Hematopoietic multipotent progenitor cell treated with erythropoietin and hydrocortisone succinate and interleukin-3 and kit ligand, for 6 days (in vitro differentiated cells): ENCODE measurements at places on chromosomes 1 and 21.

DNA sequence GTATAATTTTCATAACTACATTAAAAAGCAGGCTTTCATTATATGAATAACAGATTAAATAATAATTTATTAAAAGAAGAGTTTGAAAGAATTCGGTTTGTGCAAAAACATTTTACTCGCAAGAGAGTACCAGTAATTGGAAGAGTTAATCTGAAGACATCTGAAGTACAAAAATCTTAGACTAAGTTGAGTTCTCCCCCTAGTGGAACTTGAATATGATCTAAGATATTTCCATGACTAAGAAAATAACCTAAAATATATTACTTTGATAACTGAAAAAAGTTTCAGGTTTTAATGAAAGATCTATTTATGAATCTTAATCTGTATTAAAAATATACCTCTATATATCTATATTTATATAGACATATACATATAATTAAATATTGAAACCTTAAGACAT, 112.5 kb upstream of the GFI1 start:
- DNase-seq, result peak; percentile 79

DNA sequence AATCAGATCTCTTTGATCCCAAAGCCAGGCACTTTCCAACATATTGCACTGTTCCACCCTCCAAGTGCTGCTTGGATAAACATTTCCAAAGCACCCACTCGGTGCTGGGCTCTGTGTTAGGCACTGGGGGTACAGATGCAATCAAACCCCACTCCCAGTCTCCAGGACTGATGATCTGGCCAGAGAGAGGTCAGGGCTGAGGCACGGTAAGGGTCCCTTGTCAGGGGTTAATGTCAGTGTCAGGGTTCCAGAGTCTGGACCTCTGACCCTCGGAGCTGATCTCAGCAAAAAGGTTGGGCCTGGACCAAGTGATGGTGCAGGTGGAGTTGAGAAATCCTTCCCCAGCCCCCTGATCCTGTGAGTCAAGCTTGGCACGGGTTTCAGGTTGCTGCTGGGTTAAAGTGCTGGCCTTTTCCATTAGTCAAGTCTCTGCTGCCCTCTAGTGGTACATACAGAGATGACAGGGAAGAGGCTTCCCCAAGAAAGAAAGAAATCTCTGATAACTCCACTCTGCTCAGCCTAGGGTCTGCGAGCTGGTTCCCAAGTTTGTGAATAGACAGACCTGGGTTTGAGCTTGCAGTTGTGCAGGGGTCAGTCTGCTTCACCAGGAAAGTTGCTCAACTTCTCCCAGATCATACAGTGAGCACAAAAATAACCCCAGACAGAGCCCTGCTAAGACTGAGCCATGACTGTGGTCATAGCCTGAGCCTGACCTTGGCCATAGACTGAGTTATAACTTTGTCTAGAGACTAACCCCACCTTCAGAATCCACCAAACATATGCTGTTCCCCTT, 74.6 kb downstream of the DMRTA2 start:
- DNase-seq, result peak; percentile 83

DNA sequence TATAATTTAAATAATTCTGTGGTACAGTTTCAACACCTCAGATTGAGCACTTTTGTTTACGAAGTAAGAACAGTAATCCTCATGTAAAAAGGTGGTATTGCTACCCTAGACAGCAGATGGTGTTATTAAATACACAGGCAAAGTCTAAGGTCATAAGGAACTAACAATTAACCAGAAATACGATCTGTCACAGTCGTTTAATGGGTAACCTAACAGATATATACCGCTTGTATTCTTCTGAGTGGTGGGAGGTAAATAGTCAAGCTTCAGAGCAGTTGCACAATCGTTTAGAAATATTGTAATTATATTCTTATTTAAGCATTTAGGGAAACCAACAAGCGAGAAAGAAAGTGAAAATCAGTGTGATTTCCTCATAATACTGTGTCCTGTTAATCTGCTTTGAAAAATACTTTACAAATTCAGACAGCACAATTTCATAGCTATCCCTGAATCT, 9.8 kb upstream of the IRF2BP2 start:
- DNase-seq, result no peak

GRCh38 chr1:24125456-24125855, 13.5 kb upstream of the MYOM3 start:
- DNase-seq, result no peak

DNA sequence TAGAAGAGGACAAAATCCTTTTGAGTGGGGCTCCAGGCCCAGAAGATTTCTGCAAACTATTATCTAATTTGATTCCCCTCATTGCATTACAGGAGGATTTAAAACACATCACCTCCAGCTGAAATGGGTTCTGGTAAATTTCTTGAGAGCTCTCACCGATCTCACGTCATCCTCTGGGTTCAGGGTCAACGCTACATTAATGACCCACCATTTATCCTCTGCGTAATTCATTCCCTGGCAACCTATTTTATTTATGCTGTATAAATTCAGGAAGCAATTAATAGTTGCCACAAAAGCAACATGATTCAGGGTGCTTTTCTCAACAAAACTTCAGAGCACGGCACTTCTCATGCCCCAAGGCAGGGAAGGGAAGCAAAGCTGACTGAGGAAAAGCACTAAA, 38.9 kb downstream of the LMX1A start:
- DNase-seq, result no peak

DNA sequence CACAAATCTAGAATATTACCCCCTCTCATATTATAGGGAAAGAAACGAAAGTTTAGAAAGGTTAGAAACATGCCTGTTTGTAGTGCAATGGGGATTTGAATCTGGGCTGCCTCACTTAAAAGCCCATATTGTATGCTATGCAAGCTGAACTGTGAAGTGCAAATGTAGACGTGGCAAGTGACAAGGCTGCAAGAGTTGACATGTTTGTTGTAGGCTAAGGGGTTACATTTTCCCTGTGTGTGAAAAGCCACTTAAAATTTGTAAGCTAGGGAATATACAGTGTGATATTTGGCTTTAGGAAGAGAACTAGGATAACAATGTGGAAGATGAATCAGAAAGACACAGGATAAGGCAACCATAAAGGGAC, 29.0 kb downstream of the WDR26 start:
- no peak for DNase-seq

DNA sequence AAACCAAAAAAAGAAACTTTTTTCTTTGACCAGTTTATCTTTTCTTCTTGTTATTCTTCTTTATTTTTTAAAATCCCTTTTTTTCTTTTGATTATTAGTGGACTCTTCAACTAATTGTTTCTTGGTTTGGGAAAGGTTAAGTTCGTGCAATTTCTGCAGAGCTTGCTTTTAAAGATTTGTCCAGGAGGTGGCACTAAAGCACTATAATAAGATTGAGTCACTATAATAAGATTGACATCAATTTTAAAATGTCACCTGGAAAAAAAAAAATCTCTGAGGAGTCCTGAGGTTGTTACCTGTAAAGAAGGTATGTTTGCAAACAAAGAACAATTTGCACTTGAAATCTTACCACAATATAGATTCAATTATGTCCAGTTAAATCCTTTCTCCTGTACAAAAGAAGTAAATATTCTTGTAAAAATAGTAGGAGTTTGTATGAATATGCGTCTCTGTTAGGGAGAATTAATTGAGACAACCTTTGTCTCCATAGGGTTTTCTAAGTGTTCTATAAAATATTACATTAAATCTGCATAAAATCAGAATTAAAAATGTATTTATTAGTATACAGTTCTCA, 166.7 kb downstream of the ADGRL4 start:
- DNase-seq, result peak; percentile 61

GRCh38 chr1:169873582-169874199, 20.0 kb downstream of the SCYL3 start:
- DNase-seq, result no peak

DNA sequence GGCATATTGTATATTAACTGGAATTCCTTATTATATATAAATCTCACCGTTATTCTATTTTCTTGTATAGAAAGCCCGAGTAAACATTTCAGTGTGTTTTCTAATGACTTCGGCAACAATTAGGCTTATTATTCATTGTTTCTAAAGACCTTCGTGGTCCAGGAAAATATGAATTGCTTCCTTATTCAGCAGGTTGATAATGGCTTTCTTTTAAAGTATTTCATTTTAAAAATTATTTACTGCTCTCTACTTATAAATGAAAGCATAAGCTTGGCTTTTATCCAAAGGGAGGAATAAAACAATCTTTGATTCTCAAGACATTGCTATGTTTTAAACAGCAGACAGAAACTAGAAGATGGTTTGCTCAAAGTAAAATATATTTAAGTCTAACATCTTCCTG, 198.4 kb upstream of the RGS18 start:
- DNase-seq, result no peak

DNA sequence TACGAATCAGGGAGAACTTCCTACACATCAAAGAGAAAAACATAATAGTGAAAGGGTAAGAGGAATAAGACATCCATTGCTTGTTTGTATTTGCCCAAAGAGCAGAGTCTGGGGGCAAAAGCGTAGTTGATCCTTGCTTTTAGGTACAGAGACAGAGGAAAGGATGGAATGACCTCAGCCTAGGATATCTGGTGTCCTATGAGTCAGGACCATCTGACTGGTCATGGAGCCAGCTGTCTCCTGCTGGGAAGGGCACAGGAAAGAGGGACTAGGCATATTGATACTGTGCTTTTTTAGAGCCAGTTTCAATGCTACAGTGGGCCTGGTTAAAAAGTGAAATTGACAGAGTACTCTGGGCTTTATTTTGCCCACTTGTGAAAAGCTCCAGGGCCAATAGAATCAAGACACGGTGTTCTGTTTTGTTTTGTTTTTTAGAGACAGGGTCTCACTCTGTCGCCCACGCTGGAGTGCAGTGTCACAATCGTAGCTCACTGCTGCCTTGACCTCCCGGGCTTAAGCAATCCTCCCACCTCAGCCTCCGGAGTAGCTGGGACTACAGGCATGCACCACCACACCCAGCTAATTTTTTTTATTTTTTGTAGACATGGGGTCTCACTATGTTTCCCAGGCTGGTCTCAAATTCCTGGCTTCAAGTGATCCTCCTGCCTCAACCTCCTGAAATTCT, 3.2 kb downstream of the PLEKHO1 start:
- DNase-seq, result no peak
